ENCODE measurements at places on chromosomes 4 and X.

GRCh38 chrX:38986586-38986985 is 185.3 kb downstream of the MID1IP1 start:
- DNase-seq: no peak

DNA sequence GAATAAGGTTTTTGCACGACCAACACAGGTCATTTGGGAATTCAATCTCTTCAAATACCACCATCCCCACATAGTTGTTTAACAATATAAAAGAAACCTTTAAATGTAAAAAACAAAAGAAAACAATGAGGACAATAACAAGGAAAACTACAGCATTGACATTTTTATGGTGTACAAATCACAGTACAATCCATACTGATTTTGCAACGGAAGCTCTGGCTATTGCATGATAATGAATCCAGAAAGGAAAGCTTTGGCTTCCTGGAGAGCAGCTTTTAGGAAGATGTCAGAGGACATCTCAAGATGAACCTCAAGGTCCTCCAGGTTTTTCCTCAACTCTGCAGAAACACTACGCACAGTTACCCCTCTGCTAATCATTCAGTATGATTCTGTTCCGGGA is 111.5 kb upstream of the MYOZ2 start:
- no peak for DNase-seq

- DNase-seq: no peak
Measured at GRCh38 chrX:10633722-10634121, 13.3 kb upstream of the MID1 start.

DNA sequence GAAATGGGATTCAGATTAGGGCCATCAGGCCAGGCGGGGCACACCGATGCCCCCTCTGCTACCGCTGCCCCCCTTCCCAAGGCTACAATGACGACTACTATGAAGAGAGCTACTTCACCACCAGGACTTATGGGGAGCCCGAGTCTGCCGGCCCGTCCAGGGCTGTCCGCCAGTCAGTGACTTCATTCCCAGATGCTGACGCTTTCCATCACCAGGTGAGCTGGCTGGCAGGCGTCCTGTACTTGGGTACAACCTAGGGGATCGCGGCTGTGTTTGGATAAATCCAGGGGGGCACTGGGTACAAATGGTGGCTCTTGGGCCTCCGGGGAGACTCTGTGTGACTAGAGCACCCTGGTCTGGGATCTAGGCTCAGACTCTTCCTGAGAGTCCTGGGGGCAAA is 1.1 kb downstream of the EMD start:
- no peak for DNase-seq

- DNase-seq: no peak
Measured at GRCh38 chrX:31929366-31929765, 857.5 kb upstream of the FTHL17 start.

DNA sequence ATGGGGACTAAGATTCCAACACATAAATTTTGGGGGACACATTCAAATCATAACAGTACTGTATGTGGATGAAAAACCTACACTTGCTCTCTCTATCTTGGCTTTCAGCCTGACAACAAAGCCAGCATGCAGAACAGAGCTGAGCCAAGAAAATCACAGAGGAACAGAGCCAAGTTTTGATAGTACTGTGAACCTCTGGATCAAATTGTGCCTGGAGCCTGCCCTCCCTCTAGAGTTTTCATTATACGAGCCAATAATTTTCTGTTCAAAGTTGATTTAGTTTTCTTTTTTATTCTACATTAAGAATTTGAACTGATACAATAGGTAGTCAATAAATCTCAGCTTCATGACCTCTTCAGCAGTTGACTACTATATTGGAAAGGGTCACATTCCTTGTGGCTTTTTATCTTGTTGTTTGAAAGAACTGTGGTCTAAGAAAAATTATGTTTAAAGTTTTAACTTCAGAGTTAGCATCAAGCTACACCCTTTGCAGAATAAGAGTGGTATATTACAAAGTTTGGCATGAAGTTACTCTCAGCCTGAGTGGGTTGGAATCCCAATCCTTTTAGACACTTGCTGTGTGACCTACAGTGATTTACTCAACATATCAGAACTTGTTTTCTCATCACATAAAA is 31.1 kb downstream of the GRID2 start:
- no peak for DNase-seq

- DNase-seq: no peak
Measured at GRCh38 chr4:23382879-23383278, 507.0 kb downstream of the PPARGC1A start.

DNA sequence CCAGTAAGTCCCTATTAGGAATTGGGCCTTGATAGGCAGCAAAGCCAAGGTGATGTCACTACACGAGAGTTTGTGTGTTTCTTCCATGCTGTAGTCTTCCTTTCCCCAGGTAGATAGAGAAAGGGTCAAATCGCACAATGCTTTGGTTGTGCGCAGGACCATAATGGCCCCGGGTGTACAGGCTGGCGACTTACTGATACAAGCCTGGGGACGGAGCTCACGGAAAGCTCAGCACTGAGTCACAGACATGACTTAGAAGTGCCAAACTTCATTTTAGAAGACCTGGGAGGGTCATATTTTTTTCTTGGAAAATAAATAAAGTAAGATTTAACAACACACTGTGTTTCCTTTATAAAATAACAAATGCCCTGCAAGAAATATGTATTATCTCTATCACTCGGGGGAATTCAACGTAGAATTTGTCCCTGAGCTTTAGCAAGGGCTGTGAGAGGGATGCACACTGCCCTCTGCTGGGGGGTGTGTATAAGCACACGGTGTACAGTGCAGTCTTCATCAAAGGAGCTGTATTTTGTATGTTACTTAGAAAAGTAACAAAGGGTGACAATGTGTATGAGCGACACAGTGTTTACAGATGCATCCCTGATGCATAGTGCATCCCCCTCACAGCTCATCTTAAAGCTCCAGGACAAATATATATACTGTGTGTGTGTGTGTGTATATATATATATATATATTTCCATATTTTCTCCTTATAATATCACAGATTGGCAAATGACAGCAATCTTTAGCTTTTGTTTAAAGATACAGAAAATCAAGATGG is 254.5 kb upstream of the VEGFC start:
- DNase-seq: peak; percentile 40

- DNase-seq: no peak
Measured at GRCh38 chr4:103719830-103720207, at the start of gene TACR3. Gene TACR3, minus strand, starts transcription at chr4:103719985. Its CDS starts 310 bp downstream, at chr4:103719675.

GRCh38 chr4:182955411-182955810 is 38.2 kb upstream of the DCTD start:
- DNase-seq: no peak

DNA sequence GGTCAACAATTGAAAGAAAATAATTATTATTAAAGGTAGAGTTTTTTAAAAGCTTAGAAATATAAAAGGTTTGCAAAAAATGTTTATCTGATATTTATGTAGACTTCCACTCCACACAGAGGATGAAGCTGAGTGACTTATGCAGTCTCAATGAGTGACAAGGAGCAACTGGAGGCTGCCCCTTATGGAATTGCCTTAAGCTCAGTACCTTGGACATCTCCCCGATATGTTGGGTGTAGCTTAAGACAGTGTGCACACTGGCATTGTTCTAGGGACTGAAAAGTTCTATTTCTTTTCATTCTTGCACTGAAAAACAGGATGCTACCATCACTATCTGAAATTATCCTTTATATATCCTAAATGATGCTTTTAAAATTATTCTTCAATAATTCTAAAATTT is 292.1 kb downstream of the PRDM5 start:
- DNase-seq: no peak

- no peak for DNase-seq
Measured at GRCh38 chr4:174154215-174154854, 129.1 kb downstream of the FBXO8 start.

GRCh38 chr4:13445841-13446790 is 38.0 kb downstream of the RAB28 start:
- no peak for DNase-seq

GRCh38 chr4:178273168-178273567 is 830.9 kb upstream of the AGA start:
- DNase-seq: no peak

- no peak for DNase-seq
Measured at GRCh38 chrX:36908801-36909675, 99.1 kb upstream of the FAM47C start.

DNA sequence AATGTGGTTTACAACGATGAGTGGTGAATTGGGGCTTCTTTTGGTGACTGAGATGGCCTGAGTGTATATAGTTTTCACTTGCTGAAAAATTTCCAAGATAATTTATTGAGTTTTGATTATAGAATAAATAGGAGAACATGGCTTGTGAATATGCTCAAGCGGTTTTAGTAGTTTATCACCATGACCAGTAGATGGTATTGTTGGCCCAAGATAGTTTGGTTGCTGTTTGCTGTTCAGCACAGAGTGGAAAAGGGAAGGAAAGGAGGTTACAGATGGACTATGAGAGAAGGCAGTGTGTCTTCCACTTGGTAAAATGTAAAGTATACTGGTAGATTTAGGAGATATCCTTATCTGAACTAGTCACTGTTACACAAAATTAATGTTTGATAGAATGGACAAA is 55.8 kb upstream of the POU4F2 start:
- DNase-seq: no peak

DNA sequence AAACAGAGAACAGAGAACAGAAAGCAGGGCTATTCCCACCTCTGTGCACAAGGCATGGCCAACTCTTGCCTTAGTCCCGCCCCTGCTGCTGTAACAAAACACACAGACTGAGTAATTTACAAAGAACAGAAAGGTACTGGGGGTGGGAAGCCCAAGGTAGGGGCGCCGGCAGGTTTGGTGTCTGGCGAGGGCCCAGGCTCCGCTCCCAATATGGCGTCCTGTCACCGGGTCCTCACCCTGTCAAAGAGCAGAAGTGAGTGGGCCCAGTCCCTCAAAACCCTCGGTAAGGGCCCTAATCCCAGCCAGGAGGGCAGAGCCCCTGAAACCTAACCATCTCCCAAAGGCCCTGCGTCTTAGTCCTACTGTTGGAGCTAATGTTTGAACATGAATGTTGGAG is 71.0 kb downstream of the FAM53A start:
- DNase-seq: no peak

GRCh38 chr4:74878323-74878722 is 54.6 kb upstream of the PARM1 start:
- no peak for DNase-seq

DNA sequence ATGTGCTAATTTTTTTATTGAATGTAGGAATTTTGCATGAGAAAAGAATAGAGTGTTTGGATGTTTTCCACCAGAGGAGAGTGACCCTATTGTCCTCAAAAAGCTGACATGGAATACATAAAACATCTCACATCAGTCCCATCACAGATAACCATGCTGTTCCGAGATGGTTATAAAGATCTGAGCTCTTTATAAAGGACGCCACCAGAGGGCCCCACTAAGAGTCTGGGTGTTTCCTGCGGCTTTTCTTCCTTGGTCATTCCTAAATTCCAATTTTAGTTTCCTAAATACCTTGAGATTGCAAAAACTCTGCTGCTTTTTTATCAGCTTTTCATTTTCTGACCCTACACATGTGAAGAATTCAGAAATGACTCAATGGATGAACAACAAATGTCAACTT is 504.5 kb upstream of the FRG1 start:
- no peak for DNase-seq

DNA sequence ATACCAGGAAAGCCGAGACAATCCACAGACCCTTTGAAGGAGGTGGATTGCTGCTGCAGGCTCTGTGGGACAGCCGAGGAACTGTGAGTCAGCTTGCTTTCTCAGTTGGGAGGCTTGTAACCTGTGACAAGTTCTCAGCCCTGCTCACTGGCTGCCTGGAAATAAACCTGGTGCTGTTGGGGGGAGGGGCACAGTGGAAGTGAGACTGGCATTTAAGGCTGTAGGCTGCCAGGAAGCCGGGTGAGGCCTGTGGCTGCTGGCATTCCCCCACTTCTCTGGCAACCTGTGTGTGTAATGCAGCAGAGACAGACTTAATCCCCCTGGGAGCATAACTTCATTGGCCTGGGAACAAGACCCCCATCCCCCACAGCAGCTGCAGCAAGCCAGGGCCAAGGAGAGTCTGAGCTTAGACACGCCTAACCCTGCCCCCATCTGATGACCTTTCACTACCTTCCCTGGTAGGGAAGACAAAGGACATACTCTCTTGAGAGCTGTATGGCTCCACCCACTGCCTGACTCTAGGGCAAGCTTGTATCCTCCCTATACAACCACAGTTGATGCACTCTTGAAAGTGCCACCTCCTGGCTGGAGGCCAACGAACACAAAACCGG is 64.1 kb downstream of the ALPK1 start:
- DNase-seq: no peak

GRCh38 chr4:74395633-74396032 is 30.7 kb downstream of the EREG start:
- no peak for DNase-seq

DNA sequence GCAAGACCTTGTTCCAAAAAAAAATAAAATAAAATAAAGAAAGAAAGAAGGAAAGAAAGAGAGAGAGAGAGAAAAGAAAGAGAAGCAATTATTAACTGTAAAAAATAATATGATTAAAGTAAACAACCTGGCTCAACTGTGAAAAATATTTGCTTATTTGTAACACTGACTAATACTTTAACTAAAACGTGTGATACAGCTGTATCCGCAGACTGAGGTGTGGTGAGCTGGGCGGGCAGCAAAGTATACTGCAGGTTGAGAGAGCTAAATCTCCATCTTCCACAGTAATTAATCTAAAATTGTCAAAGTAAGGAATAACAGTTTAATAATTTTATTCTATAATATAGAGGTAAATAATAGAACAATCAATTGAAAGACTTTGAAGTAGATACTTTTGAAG is 145.5 kb upstream of the FAM241A start:
- no peak for DNase-seq

- DNase-seq: no peak
Measured at GRCh38 chrX:119636419-119636818, 30.2 kb upstream of the NKRF start.

DNA sequence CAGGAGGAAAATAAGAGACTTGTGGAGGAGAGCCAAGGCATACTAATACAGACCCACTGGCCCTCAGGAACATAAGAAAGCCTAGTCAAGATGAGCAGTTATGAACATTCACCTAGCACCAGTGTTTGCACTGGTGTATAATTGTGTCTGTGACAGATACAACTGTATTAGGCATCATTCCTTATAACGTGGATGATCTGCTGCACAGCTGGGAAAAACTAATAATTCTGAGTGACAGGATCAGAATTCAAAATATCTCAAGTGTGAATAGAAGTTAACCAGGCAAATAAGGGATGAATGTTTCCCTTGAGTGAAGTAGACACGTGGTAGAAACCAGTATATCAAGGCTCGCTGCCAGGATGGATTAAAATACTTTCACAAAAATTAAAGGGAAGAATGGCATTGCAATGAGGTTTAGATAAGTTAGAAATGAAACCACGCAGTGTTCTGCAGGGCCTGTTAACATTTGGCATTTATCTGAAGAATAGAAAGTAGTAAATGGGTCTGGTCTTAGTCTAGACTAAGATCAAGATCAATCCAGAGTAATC is 325.9 kb downstream of the EPHA5 start:
- DNase-seq: no peak

All from activated T-cell treated with anti-CD3 and anti-CD28 coated beads for 1 hour (primary cell).